ENCODE measurements at places on chromosomes 13 and 19. TPM values are rescaled to one million over a fixed set of nuclear protein-coding genes. Genes with fewer than 3 reads are reported as not detected.

CEACAM5 gene
- total RNA-seq: 5.8 TPM

ZNF536 gene
- 0.06 TPM for total RNA-seq

ZNF530 gene
- total RNA-seq: 1.4 TPM

KLK14 gene
- total RNA-seq: not detected

MAST1 gene
- total RNA-seq: 0.93 TPM

ARHGAP45 gene
- total RNA-seq: 12.9 TPM

FOXO1 gene
- total RNA-seq: 15.5 TPM

PLPPR3 gene
- 0.38 TPM for total RNA-seq

- DNase-seq: no peak
Observed at GRCh38 chr13:24822640-24823039, 58.7 kb downstream of the RNF17 start.

DNA sequence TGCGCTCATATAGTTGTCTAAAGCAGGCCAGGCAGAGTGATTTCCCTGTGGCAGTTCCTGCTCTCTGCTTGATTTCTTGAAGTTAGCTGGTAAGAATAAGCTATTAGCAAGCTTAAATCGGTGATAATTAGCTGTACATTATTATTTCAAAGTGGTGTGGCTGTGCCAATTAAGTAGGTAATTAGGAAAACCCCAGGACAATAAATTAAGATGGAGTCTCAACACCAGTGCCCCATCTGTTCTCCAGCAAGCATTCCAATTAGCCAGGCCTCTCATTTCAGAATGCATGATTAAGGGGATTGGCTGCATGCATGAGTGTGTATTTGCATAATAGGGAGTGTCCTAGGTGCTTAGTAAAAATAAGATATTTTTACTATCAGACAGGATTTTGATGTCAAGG, 342.3 kb downstream of the GPC5 start:
- no peak for DNase-seq

- DNase-seq: no peak
Observed at GRCh38 chr13:36778083-36778671, 40.8 kb upstream of the RFXAP start.

DNA sequence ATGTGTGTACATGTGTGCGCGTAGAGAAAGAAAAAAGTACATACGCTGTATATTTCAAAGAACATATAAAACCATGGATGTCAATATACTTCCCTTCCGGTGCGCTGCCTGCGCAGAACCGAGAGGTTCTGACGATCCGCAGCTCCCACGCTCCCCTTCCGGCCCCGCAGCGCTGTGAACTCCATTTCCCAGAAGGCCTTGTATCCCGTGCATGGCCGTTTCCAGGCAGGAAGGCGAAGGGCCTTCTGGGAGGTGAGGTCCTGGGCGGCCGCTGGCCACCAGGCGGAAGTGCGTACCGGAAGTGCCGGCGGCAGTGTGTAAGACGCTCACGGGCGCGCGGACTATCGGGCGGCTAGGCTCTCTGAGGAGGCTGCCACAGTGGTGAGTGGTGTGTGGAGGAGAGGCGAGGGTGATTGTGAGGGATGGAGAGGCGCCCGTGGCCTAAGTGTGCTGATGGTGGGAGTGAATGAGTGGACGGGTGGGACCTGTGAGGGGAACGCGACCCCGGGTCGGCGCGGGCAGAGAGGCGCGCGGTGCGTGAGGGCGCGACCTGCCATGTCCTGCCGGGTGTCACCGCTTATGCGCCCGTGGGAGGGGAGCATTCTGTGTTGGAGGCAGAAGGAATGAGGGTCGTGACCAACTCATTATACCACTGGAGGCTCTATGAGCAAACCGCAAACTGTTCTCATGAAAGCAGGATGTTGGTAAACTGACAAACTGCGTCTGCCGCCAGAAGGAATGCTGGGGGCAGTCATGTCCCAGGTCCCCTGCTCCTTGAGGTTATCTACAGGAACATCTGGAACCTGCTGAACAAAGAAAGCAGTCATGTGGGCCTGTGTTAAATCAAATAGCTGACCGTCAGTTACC, at the start of gene ERVK3-1:
Gene ERVK3-1, plus strand, starts transcription at position 313 of the 867 bp plus-strand sequence. CDS start 6,792 bp downstream, outside the sequence.
- peak; percentile 94 for DNase-seq

DNA sequence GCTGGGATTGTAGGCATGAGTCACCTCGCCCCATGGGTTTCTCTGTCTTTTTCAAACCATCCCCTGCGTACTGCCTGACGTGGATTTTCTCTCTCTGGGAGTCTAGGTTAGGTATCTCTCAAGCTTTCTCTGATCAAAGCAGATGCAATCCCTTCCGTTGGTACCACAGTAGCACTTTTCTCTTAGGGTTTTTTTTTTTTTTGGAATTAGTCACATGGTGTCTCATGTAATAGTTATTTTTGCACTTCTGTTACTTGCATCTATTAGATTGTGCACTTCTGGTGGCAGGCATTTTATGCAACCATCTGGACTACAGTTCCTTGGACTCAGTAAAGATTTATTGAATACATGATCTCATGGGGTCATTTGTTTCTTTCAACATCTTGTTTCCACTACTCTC, 72.1 kb downstream of the GPC6 start:
- DNase-seq: no peak
